MG63 (cell line): ENCODE measurements at places on chromosomes 7 and 10.

DNA sequence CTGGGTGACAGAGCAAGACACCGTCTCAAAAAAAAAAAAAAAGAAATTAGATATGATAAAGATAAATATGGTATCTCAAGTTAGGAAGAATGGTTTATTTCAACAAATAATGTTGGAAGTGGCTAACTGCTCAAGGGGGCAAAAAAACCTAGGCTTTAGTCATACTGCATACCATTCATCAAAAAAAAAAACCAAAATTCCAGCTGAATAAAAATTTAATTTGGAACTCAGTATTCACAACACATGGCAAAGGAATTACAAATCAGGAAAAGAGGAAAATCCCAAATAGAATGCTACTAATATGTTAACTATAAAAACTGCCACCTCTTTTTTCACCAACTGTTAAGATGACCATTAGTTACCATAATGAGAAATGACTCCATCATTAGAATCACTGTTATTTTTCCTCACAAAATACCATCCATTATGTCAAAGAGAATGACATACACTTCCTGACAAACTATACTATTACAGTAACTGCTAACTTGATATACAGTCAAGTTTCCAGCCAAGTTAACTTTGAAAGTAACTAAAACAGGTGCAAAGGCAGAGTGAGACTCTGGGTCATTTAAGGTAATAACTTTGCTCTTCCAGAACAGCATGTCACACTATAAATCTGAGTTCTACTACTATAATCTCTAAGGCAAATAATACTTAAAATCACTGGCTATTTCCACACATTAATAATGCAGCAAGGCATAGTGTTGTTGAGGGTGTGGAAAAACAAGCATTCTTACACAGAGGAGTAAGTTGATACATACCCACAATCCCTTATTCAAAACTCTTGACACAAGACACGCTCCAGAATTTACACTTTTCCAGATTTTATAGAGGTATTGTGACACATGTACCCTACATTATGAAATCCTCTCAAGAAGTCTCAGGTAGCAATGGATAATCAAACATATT, 10.2 kb downstream of the KBTBD2 start:
- DNase-seq = no peak

GRCh38 chr10:88095778-88096431, 232.5 kb downstream of the PTEN start:
- no peak for DNase-seq

GRCh38 chr10:112986544-112987190, 36.6 kb downstream of the TCF7L2 start:
- no peak for DNase-seq

- DNase-seq = peak; percentile 70
Measured at GRCh38 chr10:79241990-79242619, 105.2 kb upstream of the PPIF start.

- no peak for DNase-seq
Measured at GRCh38 chr10:11830836-11831519, 7.8 kb downstream of the PROSER2 start.

DNA sequence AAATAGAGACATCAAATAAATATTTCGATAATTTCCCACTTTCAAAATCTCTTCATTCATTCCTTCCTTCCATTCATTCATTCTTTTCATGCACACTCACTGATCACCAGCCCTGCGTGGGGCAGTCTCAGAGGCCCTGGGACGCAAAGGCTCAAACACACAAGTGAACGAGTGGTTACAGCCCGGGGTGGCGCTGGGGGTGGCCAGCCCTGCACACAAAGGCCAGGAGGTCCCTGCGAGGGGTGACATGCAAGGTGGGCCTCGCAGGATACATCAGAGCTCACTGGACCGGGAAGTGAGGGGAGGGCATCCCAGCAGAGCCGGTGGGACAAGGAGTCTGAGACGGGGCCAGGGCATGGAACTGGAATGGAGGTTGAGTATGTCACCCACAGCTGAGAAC, 29.9 kb upstream of the TTYH3 start:
- DNase-seq = no peak

- peak; percentile 66 for DNase-seq
Measured at GRCh38 chr10:99431190-99431760, 851 bp upstream of the GOT1 start.

DNA sequence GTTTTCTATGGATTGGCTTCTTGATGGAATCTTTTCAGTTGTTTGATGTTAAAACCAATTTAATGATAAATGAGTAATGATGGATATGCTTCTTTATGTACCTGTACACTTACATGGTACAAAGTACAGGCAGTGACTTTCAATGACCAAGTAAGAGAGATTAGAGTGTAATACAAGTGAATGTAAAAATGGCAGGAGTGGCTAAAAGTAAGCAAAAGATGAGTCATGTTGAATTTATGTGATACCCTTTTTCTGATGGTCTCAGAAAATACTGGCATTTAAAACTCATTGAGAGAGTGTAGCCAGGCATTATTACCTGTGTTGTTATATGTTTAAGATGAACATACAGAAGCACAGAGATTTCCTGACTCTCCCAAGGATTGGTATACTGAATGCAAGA, 97.1 kb downstream of the GPR85 start:
- no peak for DNase-seq

DNA sequence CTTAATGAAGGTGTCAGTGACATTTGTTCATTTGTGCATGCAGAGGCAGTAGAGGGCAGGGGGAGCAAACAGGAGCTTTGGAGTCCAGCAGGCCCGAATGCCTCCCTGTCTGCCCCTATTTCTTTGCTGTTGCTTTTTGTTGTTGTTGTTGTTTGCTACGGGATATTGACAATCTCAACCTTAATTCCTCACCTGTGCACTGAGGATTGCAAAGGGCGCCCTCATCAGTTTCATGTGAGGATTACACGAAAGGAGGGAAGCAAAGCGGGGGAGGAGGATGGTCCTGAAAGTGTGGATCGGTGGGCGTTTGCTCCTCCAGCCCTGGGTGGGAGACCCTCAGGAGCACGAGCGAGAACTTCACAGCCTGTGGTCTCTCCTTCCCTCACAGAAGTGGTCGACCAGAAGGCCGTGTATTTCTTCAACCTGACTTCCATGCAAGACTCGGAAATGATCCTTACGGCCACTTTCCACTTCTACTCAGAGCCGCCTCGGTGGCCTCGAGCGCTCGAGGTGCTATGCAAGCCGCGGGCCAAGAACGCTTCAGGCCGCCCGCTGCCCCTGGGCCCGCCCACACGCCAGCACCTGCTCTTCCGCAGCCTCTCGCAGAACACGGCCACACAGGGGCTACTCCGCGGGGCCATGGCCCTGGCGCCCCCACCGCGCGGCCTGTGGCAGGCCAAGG, 9.6 kb downstream of the GDF10 start:
- DNase-seq = no peak

GRCh38 chr10:128053356-128053755, 72.9 kb downstream of the MKI67 start:
- no peak for DNase-seq

- DNase-seq = no peak
Measured at GRCh38 chr10:121994429-121994941, 5.5 kb downstream of the TACC2 start.

DNA sequence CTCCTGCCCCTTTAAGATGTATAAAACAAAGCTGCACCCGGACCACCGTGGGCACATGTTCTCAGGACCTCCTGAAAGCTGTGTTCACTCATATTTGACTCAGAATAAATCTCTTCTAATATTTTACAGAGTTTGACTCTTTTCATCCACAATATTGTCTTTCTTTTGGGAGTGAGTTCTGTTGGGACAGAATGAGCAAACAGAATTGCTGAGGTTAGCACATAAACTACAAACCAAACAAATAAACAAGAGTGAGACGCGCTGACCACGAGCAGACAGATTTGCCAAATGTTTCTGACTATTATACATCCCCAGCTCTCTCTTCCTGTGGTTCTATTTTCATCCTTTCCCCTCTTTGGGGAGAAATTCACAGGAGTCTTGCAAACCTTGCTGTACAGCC, 526.7 kb downstream of the CALN1 start:
- no peak for DNase-seq

- DNase-seq = no peak
Measured at GRCh38 chr7:69640216-69640615, 41.9 kb downstream of the AUTS2 start.

DNA sequence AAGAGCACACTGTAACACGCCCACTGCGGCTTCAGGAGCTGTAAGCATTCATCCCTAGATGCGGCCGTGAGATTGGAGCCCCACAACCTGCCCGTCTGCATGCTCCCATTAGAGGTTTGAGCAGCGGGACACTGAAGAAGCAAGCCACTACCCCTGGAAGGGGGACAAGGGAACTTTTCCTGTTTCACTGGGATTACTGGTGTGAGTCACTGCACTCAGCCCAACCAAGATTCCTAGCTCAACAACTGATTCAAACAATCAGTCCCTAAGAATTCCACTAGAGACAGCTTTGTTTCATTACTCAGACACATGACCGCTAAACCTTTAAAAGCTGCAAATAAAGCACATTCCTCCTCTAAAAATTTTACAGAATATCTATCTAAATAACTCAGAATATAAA, 69.8 kb downstream of the ORC5 start:
- peak; percentile 2 for DNase-seq
